Endothelial cell of umbilical vein (primary cell): ENCODE measurements at places on chromosomes 12 and 14. TPM values are rescaled to one million over a fixed set of nuclear protein-coding genes. Genes with fewer than 3 reads are reported as not detected.

GRCh38 chr14:97299661-97300060 lies 502.5 kb downstream of the VRK1 start:
- DNase-seq = no peak

- H3K4me1 ChIP-seq = no peaks in the 10 kb centered on the region
- DNase-seq = no peak
- H3K4me3 ChIP-seq = no peak overlapping the region
- H3K27me3 ChIP-seq = no peaks in the 10 kb centered on the region
Measured at GRCh38 chr14:71714225-71714624, 218.0 kb upstream of the RGS6 start.

DNA sequence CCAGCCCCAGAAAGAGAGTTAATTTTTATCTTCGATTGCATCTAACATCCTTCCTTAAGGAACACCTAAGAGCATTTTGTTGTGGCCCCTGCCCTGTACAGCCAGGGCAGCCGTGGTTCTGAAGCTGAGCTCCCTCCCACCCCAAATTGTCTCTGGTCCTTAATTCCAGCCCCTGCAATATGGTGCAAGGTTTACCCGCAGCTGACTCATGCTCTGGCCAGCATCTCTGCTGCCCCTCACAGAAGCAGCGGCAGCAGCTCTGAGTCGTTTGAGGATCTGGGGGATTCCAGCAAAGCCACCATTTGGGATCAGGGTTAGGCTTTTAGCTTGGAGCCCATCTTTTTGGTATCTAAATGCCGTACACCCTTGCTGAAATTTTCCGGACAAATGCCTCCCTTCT lies 3.3 kb downstream of the DLK1 start:
- no peaks in the 10 kb centered on the region for H3K36me3 ChIP-seq
- H3K4me1 ChIP-seq = no peaks in the 10 kb centered on the region
- H3K27ac ChIP-seq = no peak overlapping the region
- DNase-seq = no peak

DNA sequence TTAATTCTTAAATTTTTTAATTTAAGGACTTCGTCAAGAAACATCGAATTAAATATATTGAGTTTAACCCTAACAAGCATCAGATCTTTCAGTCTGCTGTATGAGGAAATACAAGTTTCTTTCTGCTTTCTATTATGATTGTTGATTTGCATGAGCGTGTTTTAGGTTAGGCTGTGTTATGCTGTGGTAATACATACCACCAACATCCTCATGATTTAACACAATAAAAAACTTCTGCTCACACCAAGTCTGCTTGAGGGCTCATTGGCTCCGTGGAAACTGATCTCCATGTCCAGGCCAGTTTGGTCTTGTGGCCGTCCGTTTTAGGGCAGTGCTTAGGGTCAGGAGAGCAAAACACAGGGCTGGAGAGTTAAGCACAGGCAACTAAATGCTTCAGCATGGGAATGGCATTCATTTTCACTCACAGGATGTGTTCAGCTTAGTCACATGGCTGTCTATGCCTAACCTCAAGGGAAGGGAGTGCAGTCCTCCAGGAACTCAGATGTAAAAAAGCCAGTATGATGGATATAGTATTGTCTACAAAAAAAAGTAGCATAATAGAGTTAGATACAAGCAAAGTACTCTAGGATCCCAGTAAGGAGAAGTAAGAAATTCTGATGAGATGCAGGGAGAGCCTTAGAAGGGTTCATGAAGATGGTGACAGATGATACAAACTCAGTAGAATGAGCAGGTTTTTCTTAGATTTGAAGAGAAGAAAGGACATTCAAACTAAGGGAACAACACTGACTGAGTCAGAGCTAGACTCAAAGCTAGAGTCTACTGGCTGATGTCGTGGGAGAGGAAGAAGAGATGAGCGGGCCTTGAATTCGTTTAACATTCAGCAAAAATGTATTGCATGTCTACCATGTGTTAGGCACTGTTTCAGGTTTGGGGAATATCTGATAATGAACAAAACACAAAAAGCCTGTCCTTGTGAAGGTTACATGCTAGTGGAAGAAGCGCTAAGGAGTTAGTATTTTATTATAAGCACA lies 16.3 kb downstream of the MARK3 start:
- no peaks in the 10 kb centered on the region for H3K27me3 ChIP-seq
- H3K36me3 ChIP-seq = no peaks in the 10 kb centered on the region
- peaks cover 43% of the 10 kb centered on the region for H3K4me1 ChIP-seq
- H3K4me3 ChIP-seq = no peak overlapping the region
- H3K27ac ChIP-seq = peak overlapping the region; percentile 23

DNA sequence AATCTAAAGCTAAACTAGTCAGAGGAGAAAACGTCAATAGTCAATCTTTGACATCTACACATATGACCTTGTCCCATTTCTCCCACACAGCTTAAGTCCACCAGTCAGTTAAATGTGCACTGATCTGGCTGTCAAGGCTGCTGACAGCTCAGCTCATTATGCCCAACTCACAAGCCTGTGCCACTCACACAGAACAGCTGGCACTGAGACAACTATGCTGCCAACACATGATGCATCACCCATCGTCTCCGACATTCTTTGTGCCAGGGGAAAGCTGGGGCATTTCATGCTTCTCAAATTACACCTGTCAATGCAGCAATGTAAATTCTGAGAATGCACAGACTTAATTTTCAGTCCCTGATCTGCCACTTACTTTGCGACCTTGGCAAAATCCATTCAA lies 25.3 kb downstream of the GNS start:
- no peak overlapping the region for H3K27ac ChIP-seq
- no peaks in the 10 kb centered on the region for H3K27me3 ChIP-seq
- peaks cover 22% of the 10 kb centered on the region for H3K4me1 ChIP-seq
- H3K4me3 ChIP-seq = no peak overlapping the region
- H3K36me3 ChIP-seq = peaks cover 24% of the 10 kb centered on the region

DNA sequence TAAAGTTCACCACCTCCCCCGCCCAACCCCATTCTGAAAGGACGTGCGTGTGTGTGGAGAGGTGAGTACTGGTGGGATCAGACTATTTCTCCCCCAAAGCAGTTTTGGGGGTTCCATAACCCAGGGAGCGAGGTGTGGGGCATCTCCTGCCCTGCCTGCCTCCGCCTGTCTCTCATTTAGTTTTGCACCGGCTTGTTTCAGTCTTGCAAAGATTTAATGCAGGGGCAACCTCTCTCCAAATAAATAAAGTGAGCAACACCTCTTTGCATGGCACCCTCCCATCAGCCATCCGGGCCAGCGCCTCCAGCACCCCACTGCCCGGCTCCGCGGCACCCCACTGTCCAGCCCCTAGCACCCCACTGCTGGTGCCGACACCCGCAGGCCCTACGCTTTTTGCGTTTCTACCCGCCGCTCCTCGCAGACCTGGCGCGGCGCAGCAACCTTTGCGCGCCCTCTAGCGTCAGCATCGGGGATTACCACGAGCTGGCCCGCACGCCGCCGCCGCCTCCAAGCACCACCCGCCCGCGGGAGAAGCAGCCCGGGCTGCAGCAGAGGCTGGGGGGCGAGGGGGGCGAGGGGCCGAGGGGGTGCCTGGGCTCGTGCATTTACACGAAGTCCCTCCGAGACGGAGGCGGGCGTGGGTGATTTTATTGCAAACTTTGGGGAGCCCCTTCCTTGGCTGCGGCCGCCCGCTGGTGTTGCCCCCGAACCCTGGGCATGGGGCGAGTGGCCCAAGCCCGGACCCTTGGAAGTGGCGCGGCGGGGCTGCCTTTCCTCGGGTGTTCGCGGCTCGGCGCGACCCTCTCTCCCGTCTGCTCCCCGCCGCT lies 55.8 kb upstream of the VRK1 start:
- no peaks in the 10 kb centered on the region for H3K36me3 ChIP-seq
- H3K4me1 ChIP-seq = no peaks in the 10 kb centered on the region
- H3K27ac ChIP-seq = no peak overlapping the region
- H3K4me3 ChIP-seq = peak overlapping the region; percentile 41

DNA sequence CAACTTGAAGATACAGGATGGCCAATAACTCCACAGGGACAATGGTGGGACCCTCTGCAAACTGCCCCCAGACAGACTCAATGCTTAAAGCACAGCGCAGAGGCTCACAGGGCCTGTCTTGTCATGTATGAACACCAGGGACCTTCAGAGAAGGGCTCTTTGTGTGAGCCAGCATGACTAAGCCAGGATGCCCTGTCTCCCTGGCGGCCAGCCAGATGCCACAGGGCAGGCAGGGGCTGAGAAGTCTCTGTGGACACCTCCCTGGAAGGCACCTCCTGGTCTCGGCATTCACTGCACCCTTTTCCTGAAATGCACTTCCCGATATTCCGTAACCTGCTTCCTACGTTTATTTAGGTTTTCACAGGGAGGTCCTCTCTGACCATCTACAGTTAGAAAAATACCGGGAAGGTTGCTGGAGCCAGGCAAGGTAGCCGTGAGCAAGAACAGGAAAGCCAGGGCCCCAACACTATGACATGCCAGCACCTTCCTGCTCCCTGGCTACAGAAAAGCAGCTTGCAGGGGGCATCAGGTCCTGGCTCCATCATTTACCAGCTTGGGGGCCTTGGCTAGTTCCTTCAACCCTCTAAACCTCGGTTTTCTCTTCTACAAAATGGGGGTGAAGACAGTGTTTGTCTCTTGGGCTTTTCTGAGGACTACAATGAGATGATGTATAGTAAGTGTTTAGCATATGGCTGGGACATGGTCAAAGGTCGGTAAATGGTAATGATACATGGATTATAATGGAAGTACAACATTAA lies 65.0 kb downstream of the PITPNM2 start:
- no peak overlapping the region for H3K27ac ChIP-seq
- peaks cover 35% of the 10 kb centered on the region for H3K4me1 ChIP-seq
- no peaks in the 10 kb centered on the region for H3K36me3 ChIP-seq
- no peak overlapping the region for H3K4me3 ChIP-seq
- peak; percentile 80 for DNase-seq

DNA sequence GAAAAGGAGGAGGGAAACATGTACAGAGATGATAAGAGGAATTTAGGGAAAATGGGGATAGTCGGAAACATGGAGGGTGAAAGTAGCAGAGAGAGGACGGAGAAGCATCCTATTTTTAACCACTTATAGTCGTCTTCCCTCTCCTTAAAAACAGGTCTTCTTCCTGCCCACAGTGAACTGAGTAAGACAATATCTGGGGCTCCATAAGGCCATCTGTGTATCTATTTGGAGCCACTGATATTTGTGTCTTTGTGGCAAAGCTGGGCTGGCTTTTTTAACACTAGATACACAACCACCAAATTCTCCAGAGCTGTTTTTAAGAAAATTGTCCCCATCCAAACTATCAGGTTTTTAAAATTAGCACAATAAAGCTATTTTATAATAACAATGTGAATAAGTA lies 109.5 kb upstream of the RAP1B start:
- no peaks in the 10 kb centered on the region for H3K4me1 ChIP-seq
- no peak for DNase-seq
- H3K36me3 ChIP-seq = no peaks in the 10 kb centered on the region

Gene PRICKLE1
- polyA plus RNA-seq = 22.0 and 34.3 TPM in 2 replicates

Gene GPHN
- 4.8 and 5.1 TPM in 2 replicates for polyA plus RNA-seq
